ENCODE measurements at places on chromosomes 3 and 15.

- DNase-seq = no peak
Observed at GRCh38 chr3:52444860-52445793, at the start of gene SEMA3G. Gene SEMA3G (minus strand): TSS chr3:52445103. CDS start chr3:52445027, 76 bp downstream.

- DNase-seq = no peak
Observed at GRCh38 chr15:60091157-60091556, 87.0 kb downstream of the FOXB1 start.

DNA sequence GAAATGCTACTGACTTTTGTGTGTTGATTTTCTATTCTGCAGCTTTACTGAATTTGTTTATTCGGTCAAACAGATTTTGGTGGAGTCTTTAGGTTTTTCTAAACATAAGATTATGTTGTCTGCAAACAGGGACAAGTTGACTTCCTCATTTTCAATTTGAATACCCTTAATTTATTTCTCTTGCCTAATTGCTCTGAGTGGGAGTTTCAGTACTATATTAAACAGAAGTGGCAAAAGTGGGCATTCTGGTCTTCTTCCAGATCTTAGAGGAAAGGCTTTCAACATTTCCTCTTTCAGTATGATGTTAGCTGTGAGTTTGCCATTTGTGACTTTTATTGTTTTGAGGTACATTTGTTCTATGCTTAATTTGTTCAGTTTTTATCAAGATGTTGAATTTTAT is 268.5 kb downstream of the WNT5A start:
- no peak for DNase-seq

DNA sequence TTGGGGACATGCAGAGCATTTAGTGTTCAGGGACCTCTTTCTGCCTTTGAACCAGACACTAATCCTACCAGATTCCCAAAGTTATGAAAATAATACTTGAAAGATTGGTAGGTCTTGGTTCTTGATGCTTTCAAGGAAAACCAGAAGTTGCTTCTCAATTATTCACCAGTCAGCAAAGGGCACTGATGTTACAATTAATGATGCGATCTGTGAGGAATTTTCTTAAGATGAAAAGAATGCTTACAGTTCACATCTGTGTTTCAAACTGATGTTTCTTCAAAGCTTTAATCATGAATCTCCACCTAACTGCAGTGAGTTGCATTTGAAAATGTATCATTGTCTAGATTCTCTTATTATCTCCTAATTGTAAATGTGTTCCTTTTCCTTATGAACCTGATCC is 161.0 kb downstream of the NAALADL2 start:
- no peak for DNase-seq

- DNase-seq = no peak
Observed at GRCh38 chr3:122395582-122395981, 11.6 kb downstream of the FAM162A start.

DNA sequence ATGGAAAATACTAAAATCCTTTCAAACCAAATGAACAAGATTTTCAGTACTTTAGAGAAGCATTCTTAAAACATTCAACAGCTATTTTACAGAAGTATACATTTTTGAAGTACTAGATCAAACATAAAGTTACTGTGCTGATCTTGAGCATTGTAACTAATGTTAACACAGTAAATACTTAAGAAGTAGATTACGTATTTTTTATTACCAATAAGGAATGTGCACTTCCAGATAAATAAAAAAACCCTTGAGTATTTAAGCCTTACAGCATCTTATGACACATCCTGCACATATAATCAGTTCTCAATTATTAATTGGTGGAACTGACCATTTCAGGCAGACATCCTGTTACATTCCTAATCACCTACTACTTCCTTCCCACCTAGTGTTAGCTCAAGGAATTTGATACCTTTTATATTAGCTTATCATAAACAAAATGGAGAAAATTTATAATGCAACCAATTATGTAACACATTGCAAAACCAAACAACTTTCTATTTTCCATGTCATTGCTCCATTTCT is 32.8 kb downstream of the COPS2 start:
- DNase-seq = no peak

GRCh38 chr3:25427942-25428788 is at the start of gene RARB:
Gene RARB (plus strand): TSS chr3:25428263. CDS start chr3:25428732, 469 bp downstream.
- no peak for DNase-seq

- no peak for DNase-seq
Observed at GRCh38 chr3:102361101-102361500, 73.7 kb upstream of the ZPLD1 start.

DNA sequence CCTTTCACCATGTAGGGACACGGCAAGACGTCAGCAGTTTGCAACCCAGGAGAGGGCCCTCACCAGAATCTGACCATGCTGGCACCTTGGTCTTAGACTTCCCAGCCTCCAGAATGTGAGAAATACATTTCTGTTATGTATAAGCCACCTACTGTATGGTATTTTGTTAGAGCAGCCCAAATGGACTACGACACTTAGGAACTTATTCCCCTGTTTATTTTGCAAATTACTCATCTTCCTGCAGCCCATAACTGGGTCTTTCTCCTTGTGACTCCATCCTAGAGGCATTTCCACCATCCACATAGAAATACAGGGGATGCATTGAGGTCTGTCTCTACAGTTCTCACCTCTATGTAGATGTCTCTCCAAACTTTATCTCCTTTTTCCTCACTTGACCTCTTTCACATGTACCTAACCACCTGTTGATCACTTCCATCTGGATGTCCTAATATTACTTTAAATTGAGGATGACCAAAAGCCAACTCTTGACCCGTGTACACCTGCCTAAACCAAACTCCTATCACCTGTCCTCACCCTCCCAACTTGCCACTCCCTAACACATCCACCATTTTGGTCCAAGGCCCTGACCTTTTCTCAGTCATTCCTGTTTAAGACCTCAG is 406.0 kb upstream of the WNT5A start:
- no peak for DNase-seq

DNA sequence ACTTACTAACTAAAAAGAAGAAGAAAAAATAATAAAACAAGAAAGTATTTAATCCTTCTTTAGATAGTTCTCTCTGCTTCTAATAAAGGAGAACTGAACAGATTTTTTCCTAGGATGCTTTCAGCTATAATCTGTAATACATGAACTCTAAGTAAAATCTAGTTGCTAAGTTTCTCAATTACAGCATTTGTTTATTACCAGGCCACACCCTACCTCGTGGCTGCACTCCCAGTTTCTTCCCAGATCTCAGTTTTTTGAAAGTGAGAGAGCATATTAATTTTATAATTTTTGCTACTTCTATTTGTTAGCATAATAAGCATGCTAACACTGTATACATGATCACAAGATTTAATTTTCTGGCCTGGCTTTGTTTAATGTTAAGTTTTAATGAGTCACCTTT is 258.3 kb downstream of the IL5RA start:
- no peak for DNase-seq

GRCh38 chr15:26767169-26767670 is 5.6 kb downstream of the GABRB3 start:
- DNase-seq = no peak

- no peak for DNase-seq
Observed at GRCh38 chr3:190579514-190580137, 65.7 kb downstream of the IL1RAP start.

- peak; percentile 8 for DNase-seq
Observed at GRCh38 chr3:126208606-126209256, 28.3 kb upstream of the ALDH1L1 start.

GRCh38 chr15:40466426-40467260 is 4.1 kb upstream of the CHST14 start:
- DNase-seq = no peak
